ENCODE measurements at places on chromosomes 4 and X. TPM values are rescaled to one million over a fixed set of nuclear protein-coding genes. Genes with fewer than 3 reads are reported as not detected.

Gene FAAH2
- total RNA-seq, result 3.3 TPM

Gene CDKL2
- total RNA-seq, result 60.7 TPM

Gene SHOX
- total RNA-seq, result not detected

Gene OPRPN
- not detected for total RNA-seq

Gene CCDC110
- total RNA-seq, result 0.41 TPM

Gene DOK7
- total RNA-seq, result under 0.01 TPM

Gene MAGED4
- total RNA-seq, result 120 TPM

Gene FRG2
- total RNA-seq, result not detected

Gene BEND4
- 5.7 TPM for total RNA-seq

DNA sequence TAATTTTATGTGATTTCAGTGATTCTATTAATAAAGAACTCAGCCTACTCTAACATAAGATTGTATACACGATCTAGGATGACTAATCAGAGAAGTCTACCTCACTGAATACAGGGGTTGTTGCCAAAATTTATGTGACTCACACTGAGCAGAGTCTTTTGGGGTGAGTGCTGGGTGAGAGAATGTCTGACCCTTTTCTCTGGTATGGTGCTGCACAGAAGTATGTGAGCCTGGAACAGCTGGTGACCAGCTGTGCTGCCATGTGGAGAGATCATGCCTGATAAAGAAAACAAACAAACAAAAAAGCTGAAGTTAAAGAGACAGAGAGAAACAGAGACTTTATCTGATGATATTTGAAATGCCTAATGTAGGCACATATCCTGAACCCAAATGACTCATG is 618.1 kb upstream of the GRIA3 start:
- DNase-seq, result no peak

- no peak for DNase-seq
Measured at GRCh38 chr4:164847016-164847415, 30.0 kb upstream of the APELA start.

GRCh38 chr4:71945791-71946190 is 86.0 kb upstream of the NPFFR2 start:
- no peak for DNase-seq

- DNase-seq, result no peak
Measured at GRCh38 chr4:141169391-141169790, 36.1 kb upstream of the RNF150 start.

DNA sequence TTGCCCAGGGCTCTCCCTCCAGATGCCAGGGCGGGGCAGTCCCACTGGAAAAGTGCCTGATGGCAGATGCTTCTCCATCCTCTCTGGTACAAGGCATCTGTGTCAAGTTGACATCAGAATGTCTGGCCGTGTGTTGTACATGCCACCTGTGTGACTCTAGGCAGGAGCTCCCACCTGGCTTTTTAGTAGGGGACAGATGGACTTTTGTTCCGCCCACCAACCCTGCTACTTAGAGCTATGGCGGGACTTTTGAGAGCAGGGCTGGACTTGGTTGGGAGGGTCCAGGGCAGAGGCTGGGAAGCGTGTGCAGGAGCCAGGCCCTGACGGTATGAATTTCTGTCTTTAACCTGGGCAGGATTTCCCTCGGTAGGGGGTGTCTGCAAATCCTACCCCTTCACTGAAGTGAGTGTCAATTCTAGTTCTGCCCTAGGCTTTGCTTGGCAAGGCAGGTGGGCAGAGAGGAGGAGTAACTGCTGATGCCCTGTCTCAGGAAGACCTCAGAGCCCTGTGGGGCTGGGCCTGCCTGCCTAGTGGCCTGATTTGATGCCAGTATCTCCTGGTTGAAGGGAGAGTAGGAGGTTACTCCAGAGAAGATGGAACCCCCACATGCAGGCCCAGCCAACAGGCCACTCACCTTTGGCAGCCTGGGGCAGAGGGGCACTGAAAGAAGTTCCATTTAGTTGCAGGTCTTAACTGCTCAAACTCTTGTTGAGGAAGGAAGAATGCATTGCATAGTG is 99.1 kb downstream of the PJA1 start:
- DNase-seq, result no peak

GRCh38 chr4:122759639-122760310 is 27.3 kb downstream of the BBS12 start:
- DNase-seq, result no peak

- DNase-seq, result no peak
Measured at GRCh38 chrX:130716781-130717413, 186.1 kb downstream of the ENOX2 start.

DNA sequence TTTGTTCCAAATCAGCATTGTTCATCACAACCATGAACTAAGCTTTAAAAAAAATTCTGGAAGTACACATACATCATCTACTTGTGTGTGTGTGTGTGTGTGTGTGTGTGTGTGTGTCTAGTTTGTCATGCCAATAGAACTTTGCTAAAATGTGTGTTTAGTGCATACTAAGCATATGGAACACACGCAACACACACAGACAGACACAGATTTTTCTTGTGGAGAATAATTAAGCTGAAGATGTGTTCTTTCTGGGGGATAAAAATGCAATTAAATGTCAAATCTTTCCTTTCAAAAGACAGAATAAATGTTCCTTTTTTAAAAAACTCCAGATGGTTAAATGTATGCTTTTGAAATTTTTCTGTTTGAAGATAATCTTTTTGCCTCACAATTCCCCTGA is 530.4 kb upstream of the INTU start:
- no peak for DNase-seq

DNA sequence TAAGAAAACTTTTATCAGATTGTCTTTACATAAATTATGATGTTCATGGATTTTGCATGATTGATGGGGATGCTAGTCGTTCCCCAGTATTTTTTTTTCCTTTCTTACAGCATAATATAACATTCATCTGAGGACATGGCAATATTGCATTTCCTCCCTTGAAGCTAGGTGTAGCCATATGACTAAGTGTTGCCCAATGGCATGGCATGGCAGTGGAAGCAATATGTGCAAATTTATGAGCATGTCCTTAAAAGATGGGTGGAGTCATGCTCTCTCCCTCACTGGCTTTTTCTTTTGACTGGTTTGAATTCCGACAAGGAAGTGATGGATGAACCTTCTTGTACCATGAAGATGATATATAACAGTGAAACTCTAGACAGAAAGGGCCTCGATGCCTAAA is 96.3 kb downstream of the BANK1 start:
- DNase-seq, result no peak

- DNase-seq, result no peak
Measured at GRCh38 chr4:73730292-73730691, 10.1 kb upstream of the CXCL8 start.

GRCh38 chr4:117768610-117769009 is 265.7 kb upstream of the NDST3 start:
- no peak for DNase-seq

DNA sequence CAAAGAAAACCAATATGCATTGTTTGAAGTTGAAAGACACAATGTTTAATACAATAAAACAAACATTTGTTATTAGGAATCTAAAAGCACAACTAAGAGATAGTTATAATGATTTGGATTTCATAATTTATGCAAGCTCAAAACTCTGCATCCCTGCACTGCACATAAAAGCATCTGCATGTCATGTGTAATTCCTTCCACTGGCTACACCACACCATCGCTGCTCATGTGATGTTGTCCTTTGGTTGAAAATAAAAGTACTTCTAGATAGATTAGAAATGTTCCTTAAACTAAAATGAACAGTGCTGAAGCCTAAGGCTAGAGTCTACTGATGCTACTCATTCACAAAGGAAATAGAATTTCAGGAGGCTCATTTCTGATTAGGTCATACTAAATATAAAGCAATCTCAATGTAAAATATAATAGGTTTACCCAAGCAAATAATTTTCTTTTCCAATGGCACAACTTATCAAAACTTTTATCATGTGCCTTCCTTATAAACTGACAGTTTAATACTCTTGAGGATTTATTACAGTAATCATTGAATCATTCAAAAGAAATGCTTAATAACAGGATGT is 130.8 kb upstream of the DKK2 start:
- no peak for DNase-seq

GRCh38 chr4:7192252-7193029 is at the start of gene SORCS2:
Gene SORCS2, plus strand, starts transcription at chr4:7192538.
- peak; percentile 91 for DNase-seq

DNA sequence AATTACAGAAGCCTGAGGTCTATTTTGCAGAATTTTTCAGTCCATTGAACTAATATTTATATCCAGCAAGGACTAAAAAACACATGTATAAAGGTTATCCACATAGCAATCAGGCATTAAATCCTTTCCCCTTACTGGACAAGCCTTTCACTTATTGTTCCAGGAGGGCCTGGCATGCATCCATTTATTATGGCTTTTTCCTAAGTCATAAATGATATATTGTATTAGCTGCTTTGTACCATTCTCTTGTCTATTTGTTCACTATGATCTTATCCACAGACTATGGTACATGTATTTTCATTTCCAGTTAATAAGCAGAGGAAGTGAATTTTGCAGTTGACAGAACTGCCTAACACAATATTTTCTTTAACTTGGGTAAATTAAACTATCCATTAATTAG is 105.4 kb upstream of the ANK2 start:
- DNase-seq, result no peak

DNA sequence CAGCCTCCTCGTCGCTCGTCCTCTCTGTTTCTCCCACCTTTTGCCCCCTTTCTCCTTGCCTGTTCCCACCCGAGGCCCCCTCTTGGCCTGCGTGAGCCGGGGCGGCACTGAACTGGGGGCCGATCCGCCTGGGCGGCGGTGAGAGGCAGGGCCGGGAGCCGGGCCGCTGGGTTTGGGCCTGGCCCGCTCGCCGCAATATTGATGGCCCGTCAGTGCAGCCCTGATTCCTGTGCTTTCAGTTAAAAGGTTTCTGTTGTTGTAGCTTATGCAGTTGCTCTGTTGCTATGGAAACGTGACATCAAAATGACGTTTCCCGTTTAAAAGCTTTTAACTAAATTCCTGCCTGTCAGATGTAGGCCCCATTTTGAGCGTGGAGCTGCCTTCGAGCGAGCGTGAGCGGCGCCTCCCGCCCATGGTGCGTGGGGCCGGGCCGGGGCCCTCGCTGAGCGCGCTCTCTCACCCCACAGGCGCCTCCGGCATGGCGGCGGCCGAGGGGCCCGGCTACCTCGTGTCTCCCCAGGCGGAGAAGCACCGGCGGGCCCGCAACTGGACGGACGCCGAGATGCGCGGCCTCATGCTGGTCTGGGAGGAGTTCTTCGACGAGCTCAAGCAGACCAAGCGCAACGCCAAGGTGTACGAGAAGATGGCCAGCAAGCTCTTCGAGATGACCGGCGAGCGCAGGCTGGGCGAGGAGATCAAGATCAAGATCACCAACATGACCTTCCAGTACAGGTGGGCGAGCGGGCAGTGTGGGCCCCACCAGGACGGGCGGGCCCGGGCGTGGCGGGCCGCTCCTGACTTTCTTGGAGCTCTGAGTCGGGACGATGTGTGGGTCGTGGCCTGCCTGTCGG is at the start of gene MSANTD1:
TSS of gene MSANTD1 (plus strand) at position 349 of the 851 bp plus-strand sequence. CDS start at position 413, 64 bp downstream.
- no peak for DNase-seq

- no peak for DNase-seq
Measured at GRCh38 chr4:28228561-28229491, 1368.2 kb downstream of the STIM2 start.

GRCh38 chrX:30900227-30900626 is 11.2 kb upstream of the TAB3 start:
- DNase-seq, result no peak

DNA sequence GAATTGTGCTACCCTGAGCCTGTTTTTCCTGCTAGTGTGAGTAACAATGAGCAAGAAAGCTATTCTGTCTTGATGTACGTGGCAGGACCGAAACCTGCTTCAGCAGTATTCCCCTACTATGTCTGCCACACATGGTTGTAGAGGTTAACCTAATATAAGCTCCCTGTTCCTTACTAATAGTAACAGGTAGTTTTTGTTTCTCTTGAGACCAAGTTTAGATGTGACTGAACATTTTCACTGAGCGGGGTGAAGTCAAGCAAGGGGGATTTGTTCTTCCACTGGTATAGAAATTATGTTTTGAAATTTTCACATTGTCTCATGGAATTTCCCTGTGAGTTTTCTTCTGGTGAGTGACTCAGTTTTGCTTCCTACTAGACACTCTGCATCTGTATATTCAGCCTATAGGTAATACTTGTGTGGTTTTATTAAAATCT is 37.3 kb downstream of the RRAGB start:
- DNase-seq, result no peak

GRCh38 chr4:85210353-85210752 is 243.9 kb upstream of the WDFY3 start:
- DNase-seq, result no peak

GRCh38 chr4:187276736-187277408 is 553.2 kb upstream of the FAT1 start:
- no peak for DNase-seq

GRCh38 chr4:72945719-72946336 is 123.7 kb downstream of the COX18 start:
- DNase-seq, result no peak

- no peak for DNase-seq
Measured at GRCh38 chrX:74902806-74903205, 22.4 kb downstream of the NEXMIF start.

DNA sequence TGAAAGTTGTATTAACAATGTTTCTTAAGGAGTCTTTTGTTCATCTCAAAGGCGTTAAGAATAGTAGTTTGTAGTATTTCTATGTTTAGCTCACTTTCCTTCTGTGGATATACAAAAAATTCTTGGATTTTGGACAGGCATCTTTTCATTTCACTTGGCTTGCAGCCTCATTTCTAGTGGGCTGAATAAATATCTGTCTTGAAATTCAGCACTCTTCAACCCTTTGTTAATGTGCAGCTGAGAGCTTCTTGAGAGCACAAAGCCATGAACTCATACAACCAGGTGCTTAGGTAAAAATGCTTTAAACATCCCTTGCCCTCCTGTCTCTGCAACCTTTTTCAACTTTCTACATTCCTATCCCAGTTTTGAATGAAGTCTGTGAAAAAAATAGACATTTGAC is 1003.2 kb downstream of the C4orf33 start:
- no peak for DNase-seq

GRCh38 chr4:119763386-119763785 is 134.8 kb upstream of the PDE5A start:
- no peak for DNase-seq

DNA sequence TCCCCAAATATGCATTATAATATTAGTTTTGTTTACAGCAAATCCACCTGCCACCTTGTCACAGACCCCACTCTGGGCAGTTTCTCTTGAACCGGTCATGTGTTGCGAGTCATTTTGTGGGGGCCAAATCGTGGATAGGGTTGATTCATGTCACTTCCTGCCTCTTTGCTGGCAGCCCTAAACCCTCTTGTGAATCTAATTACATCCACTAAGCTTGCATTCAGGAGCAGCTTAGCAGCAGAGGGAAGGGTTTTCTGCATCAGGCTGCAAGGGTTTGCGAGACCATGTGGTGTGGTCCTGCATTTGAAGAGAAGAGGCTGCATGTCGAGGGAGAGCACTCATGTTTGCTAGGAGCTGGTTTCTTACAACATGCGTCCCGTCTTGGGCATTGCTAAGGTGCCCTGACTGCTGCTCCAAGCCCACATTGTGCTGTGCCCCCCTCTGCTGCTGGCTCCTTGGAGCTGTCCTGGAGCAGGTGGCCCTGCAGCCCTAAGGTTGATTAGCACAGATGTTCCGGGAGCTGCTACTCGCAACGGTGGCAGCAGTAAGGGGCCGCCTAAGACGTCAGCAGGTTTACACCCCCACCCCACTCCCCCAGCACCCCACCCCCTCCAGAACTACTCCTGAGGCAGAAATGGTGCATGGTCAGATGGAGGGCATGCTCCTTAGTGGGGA is 88.9 kb upstream of the CLDN34 start:
- no peak for DNase-seq

Data from frontal cortex (tissue), 4 donors.